Psoas muscle (tissue), 8 donors: ENCODE measurements at places on chromosomes 3 and 15.

GRCh38 chr15:93852761-93853160 lies 378.6 kb upstream of the MCTP2 start:
- no peak for DNase-seq

- DNase-seq, result no peak
Observed at GRCh38 chr3:126982126-126982470, 817 bp upstream of the PLXNA1 start.

DNA sequence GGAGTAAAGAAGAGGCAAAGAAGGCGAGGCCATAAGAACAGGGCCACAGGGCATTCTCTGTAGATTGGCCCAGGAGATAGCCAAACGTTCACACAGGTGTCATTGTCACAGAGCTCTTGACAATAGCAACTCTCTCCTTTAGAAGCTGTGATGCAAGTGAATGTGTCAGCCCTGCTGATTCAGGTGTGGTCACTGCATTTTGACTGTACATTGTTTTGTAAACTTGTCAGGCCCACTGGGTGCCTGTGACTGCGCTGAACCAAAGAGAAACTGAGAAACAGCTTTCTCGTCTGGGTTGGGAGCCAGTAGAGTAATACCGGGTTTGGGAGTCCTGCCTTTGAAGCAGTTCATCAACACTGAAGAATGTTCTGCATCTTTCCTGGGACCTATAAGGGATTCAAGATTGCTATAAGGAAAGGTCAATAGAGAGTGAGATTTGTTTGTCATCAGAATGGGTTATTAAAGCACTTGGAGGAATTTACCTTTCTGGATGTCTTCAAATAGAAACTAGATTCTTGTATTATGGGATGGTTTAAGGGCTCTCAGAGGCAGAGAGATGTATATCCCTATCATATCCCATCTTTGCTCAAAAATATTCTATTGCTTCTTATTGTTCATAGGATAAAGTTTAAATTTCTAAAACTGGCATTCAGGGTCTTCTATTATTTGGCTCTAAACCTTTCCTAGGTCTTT lies 45.4 kb downstream of the TMEM45A start:
- DNase-seq, result no peak

DNA sequence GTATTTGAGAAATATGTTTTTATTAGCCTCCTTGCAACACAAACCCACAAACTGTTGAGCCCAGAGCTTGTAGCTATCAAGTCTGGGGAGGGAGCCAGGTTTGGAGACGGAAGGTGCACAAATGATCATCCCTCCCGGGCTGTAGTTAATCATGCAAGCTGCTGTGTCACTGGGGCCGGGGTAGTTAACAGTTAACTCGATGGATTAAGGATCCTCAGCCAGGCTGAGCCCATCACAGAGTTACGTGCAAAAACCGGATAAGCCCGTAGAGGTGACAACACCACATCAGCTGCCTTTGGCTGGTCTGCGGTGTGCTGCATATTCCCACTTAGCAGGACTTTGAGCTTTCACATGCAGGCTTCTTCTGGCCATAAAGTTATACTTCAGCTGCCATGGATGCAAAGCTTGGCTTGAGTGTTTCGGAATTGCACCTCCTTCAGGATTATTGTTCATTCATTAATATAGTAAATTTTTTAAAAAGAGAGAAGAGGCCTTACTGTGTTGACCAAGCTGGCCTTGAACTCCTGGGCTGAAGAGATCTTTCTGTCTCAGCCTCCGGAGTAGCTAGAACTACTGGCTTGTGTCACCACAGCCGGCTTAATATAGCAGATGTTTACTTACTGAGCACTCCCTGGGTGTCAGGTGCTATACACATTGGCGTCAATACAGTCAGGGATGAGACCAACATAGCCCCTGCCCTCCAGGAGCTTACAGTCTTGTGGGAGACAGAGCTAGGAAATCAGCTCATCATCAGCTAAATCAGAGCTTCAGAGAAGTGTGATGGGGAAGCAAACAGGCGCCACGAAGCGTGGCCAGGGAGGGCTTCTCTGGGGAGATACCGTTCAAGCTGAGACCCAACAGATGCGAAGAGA lies 226.8 kb upstream of the BHLHE40 start:
- DNase-seq, result no peak

- DNase-seq, result no peak
Observed at GRCh38 chr3:45657853-45658252, 31.3 kb upstream of the SACM1L start.

- no peak for DNase-seq
Observed at GRCh38 chr3:189602471-189602870, 28.7 kb upstream of the TP63 start.

- no peak for DNase-seq
Observed at GRCh38 chr15:99187936-99188335, 61.4 kb downstream of the TTC23 start.

- no peak for DNase-seq
Observed at GRCh38 chr3:160069986-160070385, 81.4 kb downstream of the IL12A start.

DNA sequence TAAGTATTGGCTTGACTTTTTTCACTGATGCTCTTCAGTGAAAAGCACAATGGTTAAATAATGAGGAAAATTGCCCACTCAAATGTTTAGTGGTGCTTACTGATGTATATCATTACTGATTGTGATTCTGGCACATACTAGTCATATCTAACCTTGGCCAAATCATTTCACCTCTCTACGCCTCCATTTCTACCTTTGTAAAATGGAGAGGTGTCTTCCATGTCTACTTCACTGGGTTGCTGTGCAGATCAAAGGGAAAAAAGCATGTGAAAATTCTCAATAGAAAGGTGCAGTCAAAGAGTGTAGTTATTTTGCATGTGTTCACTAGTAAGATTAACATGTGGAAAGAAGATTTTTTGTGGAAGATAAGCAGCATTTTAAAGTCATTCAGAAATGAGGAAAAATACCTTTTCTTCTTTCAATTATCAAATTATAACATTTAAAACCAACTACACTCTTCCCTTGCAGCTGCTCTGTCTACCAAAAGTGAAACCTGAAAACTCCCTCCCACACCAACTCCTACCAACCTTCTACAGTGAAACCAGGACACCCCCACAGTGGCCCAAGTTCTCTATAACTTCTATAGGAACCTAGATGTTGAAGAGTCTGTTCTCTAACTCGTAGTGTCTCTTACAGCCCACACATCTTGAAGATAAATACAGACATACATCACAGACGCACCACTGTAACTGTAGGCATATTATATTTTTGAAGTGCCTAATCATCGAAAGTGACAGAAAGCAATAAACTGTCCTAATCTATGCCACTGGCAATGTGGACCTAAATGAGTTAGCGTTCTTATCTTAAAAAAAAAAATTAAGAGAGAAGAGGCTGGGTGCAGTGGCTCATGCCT lies 1.4 kb downstream of the CD200R1 start:
- DNase-seq, result no peak
